ENCODE measurements at places on chromosomes 7 and 10.

- no peak for DNase-seq
These were observed 155.4 kb upstream of the CACNA2D1 start for GRCh38 chr7:82598958-82599357.

DNA sequence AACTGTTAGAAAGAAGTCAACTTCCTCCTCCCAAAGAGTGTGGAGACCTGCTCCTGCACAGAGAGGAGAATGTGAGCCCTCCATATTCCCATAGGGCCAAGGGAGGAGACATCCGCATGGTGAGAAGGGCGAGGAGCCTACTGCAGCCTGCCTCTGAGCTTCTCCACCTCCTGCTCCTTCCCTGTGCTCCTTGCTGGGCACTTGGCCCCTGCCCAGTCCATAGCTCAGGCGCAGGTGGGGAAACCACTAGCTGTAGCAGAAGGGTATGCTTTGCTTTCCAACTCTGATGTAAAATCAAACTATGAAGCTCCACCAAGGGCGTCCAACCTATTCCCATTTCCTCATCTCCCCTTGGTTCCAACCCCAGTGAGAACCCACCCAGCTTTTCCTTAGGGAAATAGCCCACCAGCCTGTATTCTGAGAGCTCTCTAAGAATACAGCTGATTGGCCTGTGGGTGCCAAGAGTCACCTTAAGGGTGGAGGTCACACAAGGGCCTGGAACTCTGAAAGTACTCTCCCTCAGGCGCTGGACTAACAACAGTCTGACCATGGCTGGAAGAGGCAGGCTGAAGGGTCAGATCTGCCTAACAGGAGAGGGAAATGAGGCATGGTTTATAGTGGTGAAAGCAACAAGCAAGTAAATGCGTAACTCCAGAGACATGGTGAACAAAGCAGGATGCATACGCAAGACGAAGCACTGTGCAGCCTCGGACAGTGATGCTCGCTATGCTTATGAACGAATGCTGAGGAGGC lies 13.9 kb downstream of the ZNF488 start:
- DNase-seq: no peak

GRCh38 chr7:157488281-157488680 lies 151.5 kb downstream of the DNAJB6 start:
- DNase-seq: no peak

GRCh38 chr7:112422842-112423496 lies 27.3 kb upstream of the IFRD1 start:
- DNase-seq: no peak

- no peak for DNase-seq
These were observed 303.0 kb downstream of the MDFIC start for GRCh38 chr7:115224922-115225321.

- no peak for DNase-seq
These were observed 319.3 kb upstream of the NRP1 start for GRCh38 chr10:33653584-33654367.

GRCh38 chr10:4294271-4294670 lies 509.3 kb upstream of the KLF6 start:
- no peak for DNase-seq

- DNase-seq: no peak
These were observed 12.1 kb downstream of the ODAD2 start for GRCh38 chr10:27986821-27987220.

DNA sequence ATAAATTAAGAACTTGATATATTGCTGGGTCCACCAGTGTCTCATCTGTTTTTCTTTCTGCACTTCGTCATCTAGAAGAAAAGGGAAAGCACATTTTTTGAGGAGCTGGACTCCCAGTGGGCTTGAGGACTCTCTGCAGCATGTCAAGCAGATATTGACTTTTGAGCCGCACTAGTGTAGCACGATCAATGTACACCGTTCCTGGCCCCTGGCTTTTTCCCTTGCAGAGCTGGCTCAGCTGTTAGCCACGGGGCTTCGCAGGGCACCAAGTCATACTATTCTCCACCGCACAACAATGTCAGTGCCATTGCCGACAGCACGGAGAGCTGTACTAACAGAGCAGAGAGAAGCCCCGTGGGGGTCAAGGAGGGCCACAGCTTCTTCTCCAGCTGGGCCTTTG lies 235.4 kb upstream of the HABP2 start:
- no peak for DNase-seq

- DNase-seq: no peak
These were observed 2.8 kb upstream of the ZC3HAV1L start for GRCh38 chr7:139038691-139039090.

GRCh38 chr7:69677881-69678493 lies 79.7 kb downstream of the AUTS2 start:
- no peak for DNase-seq

DNA sequence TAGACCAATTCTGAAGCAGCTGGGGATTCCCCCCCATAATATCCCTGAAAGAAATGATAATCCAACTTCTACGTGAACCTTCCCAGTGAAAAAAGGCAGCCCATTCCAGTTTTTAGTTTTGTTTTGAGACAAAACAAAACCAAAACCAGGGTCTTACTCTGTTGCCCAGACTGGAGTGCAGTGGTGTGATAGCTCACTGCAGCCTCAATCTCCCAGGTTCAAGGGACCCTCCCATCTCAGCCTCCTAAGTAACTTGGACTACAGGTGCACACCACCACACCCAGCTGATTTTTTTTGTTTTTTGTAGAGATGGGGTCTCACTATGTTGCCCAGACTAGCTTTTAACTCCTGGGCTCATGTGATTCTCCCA lies 12.5 kb upstream of the ARPC1A start:
- no peak for DNase-seq

- DNase-seq: no peak
These were observed 9.8 kb downstream of the NOD1 start for GRCh38 chr7:30468791-30469190.

- DNase-seq: no peak
These were observed 43.9 kb upstream of the KCND2 start for GRCh38 chr7:120229084-120229483.

DNA sequence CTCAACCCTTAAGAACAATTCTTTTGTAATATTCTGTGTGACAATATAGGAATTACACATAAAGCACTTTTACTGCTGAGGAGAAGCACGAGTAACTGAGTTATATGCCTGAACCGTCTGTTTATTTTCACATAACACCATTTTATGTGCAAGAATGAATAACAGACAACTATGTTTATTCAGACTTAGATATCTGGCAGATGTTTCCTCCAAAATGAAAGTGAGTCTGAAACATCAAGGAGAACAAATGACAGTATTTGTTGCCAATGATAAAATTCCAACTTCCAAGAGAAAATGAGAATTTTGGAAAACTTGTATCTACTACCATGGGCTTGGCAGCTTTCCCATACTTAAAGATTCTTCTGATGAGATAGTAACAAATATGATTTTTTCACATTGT lies 51.4 kb downstream of the DNMBP start:
- no peak for DNase-seq

- DNase-seq: no peak
These were observed 2.7 kb upstream of the SUV39H2 start for GRCh38 chr10:14875941-14876340.

DNA sequence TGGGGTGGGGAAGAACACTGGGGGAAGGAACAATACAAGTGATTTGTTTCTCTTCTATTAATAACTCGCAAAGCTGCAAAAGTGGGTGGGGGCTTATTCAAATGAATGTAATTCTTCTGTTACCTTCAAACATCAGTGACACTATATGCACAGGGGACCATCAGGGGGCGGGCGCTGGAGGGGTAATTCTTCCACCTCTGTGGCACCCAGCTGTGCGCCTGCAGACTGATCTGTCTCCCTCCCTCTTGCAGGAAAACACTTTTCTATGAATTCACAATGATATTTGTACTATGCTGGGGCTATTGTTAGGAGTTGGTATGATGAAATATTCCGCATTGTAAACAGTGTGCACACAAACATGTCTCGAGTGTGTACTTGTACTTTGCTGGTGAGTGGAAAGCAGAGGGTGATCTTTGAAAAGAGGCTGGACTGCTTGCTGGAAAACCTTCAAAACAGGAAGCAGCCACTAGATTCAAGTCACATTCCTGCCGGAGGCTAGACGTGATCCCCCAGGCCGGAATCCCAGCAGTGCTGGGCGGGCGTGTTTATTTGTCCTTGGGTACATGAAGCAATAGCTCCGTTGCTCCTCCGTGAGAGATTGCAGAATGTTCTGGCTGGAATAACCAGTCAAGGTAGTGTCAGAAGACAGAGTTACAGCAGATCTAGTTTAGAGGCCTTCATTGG lies 15.8 kb upstream of the BNIP3 start:
- DNase-seq: no peak

GRCh38 chr10:111085690-111086353 lies 9.0 kb downstream of the ADRA2A start:
- no peak for DNase-seq

GRCh38 chr10:21398563-21399231 lies 126.8 kb downstream of the SKIDA1 start:
- DNase-seq: no peak

DNA sequence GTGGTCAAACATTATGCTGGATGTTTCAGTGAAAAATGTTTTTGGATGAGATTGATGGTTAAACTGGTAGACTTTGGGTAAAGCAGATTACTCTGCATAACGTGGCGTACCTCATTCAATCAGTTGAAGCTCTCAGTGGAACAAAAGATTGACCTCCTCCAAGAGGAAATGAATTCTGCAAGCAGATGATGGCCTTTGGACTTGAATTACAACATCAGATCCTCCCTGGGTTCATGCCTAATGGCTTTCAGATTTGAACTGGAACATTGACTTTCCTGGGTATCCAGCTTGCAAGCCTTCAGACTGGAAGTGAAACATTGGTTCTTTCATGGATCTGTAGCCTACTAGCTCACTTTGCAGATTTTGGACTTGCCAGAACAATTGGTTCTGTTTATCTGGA lies 169.3 kb upstream of the MALRD1 start:
- no peak for DNase-seq

DNA sequence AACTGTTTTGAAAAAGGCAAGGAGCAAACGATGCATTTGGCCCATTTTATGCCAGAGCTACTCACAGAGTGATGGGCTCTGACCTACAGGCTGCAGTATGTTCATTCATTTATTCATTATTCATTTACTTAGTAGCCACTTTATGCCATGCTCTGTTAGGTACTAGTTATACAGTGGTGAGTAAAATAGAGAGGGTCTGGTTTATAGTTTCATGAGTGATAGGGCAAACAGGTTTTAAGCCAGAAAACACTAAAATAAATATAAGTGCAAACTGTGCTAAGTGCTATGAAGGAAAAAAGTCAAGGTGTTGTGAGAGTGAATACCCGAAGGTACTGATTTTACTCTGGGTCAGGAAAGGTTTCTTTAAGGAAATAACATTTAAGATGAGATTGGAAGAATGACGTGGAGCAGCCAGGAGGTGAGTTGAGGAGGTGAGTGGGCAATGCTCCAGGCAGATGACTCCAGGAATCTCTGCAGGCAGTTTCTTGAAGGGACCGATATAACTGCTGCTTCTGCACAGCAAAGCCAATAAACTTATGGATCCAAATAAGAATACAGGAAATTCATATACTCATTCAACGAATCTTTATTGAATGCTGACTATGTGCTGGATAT lies 56.9 kb upstream of the FAM133B start:
- no peak for DNase-seq

DNA sequence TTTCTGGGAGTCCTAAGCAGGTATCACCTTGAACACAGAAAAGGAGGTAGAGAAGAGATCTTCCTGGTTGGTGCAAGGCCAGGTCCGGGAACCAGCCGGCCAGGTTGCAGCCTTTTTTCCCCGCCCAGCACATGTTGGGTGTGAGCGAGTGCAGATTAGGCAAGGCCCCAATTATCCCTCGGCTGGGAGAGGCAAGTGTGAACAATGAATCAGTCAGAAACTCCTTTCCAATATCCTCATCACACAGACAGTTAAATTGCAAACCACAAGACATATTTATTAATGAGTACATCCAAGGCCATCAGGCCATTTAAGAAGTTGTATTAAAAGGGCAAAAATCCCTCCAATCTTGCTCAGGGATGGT lies 115.0 kb upstream of the AFAP1L2 start:
- DNase-seq: no peak

- no peak for DNase-seq
These were observed 921.4 kb upstream of the CELF2 start for GRCh38 chr10:10096296-10096695.

DNA sequence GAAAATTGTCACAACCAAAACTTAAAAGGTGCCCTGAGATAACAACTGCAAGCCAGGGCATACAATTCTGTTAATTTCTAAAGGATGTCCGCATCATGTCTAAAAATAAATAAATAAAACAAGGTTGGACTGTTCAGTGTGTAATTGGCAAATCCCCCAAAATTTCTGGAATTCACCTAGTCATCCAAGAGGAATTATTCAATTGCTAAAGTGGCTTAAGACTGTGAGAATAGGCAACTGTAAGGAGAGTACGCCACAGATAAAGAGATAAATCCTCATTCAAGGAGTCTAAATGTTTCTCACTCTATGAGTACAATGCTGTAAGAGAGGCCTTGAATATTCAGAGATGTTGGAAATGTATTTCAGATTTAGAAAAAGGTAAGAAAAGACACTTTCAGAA lies 37.2 kb downstream of the PIK3AP1 start:
- no peak for DNase-seq

- DNase-seq: no peak
These were observed 19.4 kb upstream of the CDC14C start for GRCh38 chr7:48904975-48905374.

DNA sequence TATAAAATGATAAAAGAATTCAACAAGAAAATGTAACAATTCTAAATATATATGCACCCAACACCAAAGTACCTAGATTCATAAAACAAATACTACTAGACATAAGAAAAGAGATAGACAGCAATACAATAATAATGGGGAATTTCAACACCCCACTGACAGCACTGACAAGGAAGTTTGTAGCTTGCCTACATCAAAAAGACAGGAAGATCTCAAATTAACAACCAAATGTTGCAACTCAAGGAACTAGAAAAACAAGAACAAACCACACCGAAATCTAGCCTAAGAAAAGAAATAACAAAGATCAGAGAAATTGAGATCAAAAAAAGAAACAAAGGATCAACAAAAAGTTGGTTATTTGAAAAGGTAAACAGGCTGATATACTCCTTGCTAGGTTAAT lies 36.5 kb upstream of the TNKS2 start:
- DNase-seq: no peak

GRCh38 chr7:130993671-130994365 lies 259.8 kb upstream of the KLF14 start:
- DNase-seq: no peak

DNA sequence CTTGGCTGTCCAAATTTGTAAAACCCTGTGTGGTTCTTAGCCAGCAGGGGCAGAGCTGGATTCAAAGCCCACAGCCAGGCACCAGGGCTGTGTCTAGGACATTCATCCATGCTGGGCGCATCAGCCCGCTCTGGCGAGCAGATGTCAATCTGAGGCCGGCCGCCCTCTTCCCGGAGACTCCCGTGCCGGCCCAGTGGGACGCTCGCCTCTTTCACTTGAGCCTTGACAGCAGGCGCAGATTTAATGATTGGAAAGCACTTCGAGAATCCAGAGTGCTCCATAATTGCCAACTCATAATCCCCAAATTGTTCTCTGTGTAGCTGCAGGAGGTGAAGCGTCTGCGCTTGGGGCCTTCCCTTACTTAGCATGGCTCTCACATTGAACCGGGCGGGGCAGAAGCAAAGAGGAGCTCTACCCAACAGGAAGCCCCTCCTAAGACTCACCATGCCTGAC lies 36.7 kb downstream of the SLIT1 start:
- no peak for DNase-seq

GRCh38 chr7:45390180-45390579 lies 184.0 kb upstream of the ADCY1 start:
- DNase-seq: no peak

- DNase-seq: no peak
These were observed 89.5 kb downstream of the LSM5 start for GRCh38 chr7:32400676-32401075.

GRCh38 chr7:25786936-25787335 lies 365.1 kb upstream of the NFE2L3 start:
- DNase-seq: no peak

GRCh38 chr10:3467052-3467951 lies 294.7 kb upstream of the PITRM1 start:
- no peak for DNase-seq
